Substantia nigra (tissue), 51 donors: ENCODE measurements at places on chromosomes 1 and 21.

GRCh38 chr1:8241417-8242014, 76.4 kb upstream of the SLC45A1 start:
- no peak for DNase-seq

DNA sequence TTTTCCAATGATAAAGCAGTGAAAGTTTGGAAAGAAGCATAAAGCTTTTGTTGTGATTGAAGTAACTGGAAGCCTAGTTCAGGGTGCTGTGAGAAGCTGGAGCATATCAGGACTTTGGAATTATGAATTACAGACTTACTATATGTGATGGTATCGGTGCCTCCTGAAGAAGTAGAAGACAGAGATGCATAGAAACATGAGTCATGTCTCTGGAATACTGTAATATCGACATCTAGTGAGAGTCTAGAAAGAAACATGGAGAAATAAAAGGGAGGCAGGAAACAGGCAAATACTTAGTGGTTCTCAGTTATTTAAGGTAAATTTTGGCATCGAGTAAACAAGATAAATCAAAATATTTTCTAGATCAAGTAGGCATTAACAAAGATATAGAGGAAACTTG, 103.0 kb downstream of the CAMTA1 start:
- DNase-seq = no peak

GRCh38 chr1:192860478-192861185, 51.8 kb downstream of the RGS2 start:
- DNase-seq = no peak

- DNase-seq = no peak
Measured at GRCh38 chr1:16209847-16210407, 2.5 kb downstream of the ARHGEF19 start.

- DNase-seq = no peak
Measured at GRCh38 chr1:145994391-145995120, 1.8 kb downstream of the TXNIP start.

- no peak for DNase-seq
Measured at GRCh38 chr1:30151826-30152225, 571.6 kb downstream of the MATN1 start.

GRCh38 chr1:28296401-28297261, 32.2 kb upstream of the MED18 start:
- no peak for DNase-seq

- no peak for DNase-seq
Measured at GRCh38 chr1:39655578-39656268, 16.2 kb downstream of the NT5C1A start.

DNA sequence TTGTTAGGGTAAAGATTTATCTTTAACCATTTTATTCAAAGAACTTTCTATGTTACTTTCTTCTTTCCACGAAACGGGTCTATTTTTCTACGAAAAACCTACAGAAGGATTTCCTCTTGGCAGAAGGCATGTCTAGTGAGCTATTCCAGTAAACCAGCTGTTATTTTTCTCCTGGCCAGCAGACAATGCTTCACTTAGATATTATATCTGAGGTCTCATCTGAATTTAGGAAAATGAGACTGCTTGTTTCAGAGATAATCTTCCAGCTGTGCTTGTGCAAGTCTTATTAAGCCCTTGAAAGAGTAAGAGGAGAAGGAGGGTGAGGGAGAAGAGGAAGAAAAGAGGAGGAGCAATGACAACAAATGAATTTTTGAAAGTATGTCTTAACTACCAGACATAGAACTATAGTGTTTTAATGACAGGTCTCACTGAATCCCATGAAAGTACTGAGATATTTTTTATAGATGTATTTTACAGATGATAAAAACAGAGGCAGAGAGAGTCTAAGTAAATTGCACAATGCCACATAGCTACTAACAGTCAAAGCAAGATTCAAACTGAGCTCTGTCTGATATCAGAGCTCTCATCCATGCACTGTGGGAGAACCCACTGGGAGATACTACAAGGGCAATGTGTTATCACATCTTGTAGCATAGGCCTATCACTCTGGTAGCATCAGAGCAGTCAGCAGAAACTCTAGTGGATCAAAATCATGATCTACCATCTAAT, 54.6 kb upstream of the SAMSN1 start:
- no peak for DNase-seq

GRCh38 chr1:54335755-54336108, 70.5 kb downstream of the SSBP3 start:
- DNase-seq = no peak

DNA sequence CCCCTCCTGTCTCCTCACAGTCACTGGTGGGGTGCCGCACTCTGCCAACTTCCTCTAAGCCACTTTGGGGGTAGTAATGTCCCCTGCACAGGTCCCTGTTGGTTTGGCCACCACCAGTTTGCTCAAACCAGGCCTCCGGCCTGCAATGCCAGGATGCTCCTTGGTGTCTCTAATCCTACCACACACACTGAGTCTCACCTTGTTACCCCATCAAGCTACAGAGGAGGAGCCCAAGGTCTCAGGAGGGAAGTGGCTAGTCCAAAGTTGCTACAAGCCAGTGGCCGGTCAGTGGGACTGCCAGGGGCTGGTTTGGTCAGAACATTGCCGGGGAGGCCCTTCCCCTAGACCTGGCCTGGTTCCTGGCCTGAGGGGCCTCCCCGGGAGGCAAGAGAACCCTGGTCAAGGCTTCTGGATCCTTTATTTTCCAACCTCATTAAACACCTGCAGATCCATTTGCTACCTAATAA, 21.5 kb upstream of the LRP8 start:
- DNase-seq = no peak

DNA sequence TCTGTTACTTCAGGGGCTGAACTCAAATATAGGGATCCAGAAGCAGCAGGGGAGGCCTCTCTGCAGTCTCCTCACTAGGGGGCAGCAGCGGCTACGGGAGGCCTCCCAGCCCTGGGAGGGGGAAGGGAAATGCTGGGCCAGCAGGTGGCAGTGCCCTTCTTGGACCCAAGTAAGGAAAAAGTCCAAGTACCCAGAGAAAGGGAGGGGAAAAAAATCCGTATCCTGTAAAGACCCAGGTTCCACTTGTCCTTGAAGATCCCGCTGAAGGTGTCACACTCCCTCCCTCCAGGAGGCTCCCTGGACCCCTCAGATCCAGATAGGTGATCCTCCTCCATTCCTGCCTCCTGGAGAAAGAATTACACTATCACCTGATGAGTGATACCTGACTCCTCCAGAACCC, 14.1 kb upstream of the NUAK2 start:
- peak; percentile 62 for DNase-seq

DNA sequence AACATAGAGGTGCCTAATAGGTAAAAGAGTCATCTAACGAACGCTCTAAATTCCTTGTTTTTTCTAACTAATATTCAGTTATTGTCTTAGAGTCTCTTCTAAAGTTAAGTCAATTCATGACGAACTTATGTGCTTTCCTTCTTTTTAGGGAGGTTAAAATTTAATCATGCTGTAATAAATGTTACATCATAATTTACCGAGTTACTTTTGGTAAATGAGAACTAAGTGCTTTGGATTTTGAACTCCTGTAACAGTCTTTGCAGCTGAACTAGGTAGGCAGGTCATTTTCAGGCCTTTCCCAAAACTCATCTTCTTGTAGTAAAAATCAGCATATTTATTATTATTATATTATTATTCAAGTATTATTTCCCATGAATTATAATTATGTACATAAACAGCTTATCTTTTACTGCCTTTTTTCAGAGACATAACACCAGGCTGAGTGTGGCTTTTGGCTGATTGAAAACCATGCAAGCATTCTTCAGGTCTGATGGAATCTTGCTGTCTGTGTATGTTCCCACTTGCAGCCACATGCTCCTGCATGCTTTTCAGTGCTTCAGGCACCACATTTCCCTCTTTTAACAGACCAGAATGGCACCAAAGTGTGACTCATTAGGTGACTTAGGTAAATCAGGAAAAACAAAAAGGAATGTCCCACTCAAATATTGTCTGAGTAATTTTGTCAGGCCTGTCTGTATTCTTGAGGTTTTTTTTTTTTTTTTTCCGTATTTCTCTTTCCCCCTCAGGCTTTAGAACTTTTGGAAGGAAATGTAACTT, 81.0 kb upstream of the CD55 start:
- DNase-seq = no peak

DNA sequence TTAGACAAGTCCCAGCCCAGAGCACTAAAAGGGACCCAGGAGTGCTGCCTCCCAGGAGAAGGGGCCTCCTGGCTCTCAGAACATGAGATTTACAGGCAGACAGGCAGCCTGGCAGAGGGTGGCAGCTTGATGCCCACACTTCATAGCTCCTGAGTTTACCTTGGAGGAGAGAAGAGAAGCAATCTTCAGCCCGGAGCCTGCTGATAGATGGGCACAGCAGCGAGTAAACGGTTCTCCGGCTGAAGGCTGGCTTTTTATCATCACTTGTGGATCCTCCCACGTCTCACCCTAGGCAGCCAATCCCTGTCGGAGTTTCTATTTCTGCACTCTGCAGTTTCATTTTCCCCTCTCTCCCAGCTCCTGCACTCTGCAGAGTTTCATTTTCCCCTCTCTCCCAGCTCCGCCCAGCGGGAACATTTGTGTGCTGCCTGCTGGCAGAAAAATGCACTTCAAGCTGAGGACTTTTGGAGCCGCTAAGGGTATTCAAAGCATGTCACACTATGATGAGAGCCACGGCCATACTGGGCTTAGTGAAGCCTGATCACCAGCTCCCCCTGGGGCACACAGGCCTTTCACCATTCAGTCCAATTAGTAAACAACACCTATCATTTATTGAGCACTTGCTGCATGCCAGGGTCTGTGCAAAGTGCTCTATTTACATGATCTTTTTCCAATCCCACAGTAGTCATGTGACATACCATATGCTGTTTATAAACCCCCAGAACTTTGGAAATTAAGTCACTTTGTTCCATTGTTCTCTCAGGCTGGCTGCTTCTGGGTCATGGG, at the start of gene IFI6:
Gene IFI6, minus strand, starts transcription at position 229 of the 786 bp plus-strand sequence. CDS start 2,878 bp downstream, outside the sequence.
- peak; percentile 76 for DNase-seq

- DNase-seq = no peak
Measured at GRCh38 chr1:67188137-67188536, 21.9 kb downstream of the IL23R start.

- DNase-seq = no peak
Measured at GRCh38 chr1:63674865-63675419, 81.7 kb downstream of the PGM1 start.

DNA sequence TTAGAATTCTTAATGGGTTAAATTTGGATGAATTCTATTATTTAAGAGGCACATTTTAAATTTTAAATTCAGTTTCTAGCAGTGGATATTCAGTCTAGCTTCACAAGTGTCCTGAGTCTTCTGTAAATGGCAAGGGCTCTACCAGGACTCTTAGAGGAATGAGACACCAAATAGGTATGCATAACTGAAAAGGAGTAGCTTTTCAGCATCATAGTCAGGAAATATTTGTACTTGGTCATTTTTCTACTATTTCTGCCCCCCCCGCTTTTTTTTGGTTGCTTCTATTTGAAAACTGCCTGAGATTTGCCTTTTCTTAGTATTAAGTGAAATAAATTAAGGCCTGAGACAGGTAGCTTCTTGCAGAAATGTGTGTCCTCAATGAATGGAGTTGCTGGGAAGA, 80.2 kb downstream of the MAST2 start:
- no peak for DNase-seq

DNA sequence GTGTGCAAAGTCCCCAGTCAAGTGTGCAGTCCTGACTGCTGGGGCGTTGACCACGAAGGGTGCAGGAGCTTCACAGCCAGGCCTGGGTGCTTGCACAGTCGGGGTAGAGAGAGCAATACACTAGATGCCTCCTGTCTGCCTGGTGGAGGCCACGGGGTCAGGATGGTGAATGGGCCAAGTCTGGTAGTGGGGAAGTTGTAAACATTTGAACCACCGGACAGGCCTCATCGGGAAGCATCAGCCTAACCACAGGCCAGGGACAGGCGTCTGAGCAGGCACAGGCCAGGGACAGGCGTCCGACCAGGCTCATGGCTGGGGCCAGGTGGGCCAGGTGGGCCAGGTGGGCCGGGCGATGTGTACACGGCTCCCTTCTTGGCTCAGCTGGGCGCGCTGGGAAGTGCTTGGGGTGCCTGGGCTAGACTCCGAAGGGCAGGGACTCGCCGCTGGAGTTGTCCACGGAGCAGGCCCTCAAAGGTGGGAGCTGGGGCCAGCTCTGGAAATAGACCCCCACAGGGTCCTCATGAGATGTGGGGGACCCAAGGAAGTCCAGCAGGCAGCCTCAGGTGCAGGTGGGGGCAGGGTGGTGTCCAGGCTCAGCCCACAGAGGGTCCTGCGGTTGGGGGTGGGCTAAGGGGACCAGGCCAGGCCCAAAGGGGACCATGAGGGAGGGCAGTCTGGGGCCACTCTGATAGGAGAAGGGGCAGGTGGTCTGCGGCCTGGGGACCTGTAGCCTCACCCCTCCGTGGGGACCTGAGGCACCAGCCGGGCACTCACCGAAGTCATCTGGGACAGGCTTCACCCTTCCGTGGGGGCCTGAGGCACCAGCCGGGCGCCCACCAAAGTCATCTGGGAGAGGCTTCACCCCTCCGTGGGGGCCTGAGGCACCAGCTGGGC, 15.0 kb downstream of the COL6A1 start:
- no peak for DNase-seq

- peak; percentile 72 for DNase-seq
Measured at GRCh38 chr1:41802532-41803501, 115.9 kb downstream of the HIVEP3 start.

DNA sequence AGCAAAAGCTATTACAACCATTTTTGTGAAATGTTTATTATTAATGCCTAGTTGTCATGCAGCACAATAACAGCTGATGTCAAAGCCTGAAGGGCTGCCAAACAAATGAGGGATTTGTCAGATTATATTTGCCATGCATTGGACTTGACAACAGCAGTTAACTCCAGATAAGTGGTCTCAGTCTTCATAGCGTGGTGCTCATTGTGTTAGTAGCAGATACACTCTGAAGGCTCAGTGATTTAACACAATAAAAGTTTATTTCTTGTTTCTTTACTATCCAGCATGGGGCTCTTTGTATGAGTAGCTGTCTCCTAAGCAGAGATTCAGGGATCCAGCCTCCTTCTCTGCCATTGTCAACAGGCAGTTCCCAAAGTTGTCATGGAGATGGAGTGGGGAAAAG, 76.0 kb upstream of the PTGFRN start:
- no peak for DNase-seq
